NCI-H1417 (cell line): ENCODE measurements at places on chromosomes 16 and 17.

- no peak for DNase-seq
Observed at GRCh38 chr16:51211148-51211547, 60.1 kb upstream of the SALL1 start.

DNA sequence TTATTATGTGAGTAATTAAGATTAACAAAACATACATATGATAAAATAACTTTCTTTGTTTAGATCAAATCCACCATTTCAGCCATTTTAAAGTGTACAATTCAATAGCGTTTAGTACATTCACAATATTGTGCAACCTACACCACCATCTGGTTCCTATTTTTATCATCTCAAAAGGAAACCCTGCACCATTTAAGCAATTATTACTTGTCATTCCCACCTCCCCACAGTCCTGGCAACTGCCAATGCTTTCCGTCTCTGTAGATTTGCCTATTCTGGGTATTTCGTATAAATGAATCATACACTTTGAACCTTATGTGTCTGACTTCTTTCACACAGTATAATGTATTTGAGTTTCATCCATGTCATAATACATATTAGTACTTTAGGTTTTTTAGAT, 162.5 kb upstream of the CNTNAP4 start:
- no peak for DNase-seq

- DNase-seq = no peak
Observed at GRCh38 chr17:81285894-81286293, 9.2 kb downstream of the SLC38A10 start.

GRCh38 chr16:57823836-57824235, 21.5 kb upstream of the KIFC3 start:
- DNase-seq = no peak

GRCh38 chr17:39702901-39703893, 3.3 kb downstream of the ERBB2 start:
- DNase-seq = peak; percentile 10

GRCh38 chr17:81160306-81160705, 5.0 kb upstream of the PVALEF start:
- no peak for DNase-seq

DNA sequence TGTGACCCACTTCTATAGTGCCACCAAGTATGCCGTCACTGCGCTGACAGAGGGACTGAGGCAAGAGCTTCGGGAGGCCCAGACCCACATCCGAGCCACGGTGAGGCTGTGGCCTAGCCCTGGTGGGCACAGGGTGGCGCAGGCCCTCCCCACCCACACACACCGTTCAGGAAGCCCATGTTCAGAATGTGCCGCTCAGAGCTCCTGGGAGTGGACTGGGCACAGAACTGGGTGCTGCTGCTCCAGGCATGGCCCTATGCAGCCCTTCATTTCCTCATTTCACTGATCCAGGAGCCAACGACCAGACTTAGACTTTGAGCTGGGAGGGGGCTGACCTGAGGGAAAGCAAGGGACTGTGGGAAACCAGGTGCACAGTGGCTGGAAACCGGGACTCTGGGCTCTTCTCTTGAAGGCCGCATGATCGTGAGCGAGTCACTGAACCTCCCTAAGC, 2.4 kb upstream of the MRM1 start:
- no peak for DNase-seq

- no peak for DNase-seq
Observed at GRCh38 chr16:80938004-80938878, 68.4 kb downstream of the CMC2 start.

- no peak for DNase-seq
Observed at GRCh38 chr17:31299624-31300023, 2.6 kb upstream of the OMG start.

DNA sequence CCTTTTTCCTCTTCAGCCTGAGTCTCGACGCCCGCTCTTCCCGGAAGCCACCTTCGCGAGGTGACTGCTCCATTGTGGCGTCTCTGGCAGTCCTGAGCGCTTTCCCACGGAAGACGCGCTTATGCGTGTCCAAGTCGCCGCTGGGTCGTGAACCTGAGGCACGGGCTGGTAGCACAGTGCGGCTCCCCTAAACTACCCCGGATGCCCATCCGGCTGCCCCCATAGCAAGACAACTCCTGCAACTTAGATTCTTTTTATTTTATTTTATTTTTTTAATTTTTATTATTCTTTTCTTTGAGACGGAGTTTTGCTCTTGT, 2.1 kb upstream of the ESRP2 start:
- DNase-seq = no peak

- peak; percentile 62 for DNase-seq
Observed at GRCh38 chr16:28913946-28914724, 10.9 kb downstream of the RABEP2 start.

DNA sequence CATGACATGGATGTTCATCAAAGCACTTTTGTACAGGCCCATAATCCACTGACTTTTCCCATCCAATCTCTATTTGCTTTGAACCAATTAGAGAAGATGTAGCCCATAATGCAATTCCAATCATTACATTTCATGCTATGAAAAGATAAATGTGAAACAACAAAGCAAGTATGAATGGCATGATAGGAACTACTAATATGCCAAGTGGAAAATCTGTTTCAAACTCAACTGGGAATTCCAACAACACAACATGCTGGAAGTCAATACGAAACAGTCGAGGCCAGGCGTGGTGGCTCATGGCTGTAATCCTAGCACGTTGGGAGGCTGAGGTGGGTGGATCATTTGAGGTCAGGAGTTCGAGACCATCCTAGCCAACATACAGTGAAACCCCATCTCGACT, 39.6 kb upstream of the TMEM97 start:
- no peak for DNase-seq

DNA sequence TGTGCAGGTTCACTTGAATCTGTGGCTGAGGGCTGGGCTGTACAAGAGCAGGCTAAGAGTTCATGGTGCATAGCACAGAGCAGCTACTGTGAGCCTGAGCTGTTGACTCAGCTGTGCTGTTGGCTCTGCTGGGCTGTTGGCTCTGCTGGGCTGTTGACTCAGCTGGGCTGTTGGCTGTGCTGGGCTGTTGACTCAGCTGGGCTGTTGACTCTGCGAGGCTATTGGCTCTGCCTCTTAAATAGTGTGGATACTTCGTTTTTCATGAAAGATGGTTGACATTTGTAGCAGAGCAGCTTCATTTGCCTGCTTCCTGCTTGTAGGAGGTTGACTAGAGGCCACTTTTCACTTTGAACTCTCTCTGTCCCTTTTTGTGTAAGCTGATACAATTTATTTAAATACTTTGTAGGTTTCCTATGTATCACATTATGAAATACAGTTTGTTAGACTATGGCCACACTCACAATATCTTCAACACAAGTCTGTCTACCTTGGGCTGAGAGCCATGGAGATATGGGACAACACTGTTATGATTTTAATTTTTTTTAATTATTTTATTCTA, 40.3 kb upstream of the CCNF start:
- peak; percentile 40 for DNase-seq

GRCh38 chr16:1278477-1278876, 22.6 kb downstream of the TPSD1 start:
- peak; percentile 19 for DNase-seq

DNA sequence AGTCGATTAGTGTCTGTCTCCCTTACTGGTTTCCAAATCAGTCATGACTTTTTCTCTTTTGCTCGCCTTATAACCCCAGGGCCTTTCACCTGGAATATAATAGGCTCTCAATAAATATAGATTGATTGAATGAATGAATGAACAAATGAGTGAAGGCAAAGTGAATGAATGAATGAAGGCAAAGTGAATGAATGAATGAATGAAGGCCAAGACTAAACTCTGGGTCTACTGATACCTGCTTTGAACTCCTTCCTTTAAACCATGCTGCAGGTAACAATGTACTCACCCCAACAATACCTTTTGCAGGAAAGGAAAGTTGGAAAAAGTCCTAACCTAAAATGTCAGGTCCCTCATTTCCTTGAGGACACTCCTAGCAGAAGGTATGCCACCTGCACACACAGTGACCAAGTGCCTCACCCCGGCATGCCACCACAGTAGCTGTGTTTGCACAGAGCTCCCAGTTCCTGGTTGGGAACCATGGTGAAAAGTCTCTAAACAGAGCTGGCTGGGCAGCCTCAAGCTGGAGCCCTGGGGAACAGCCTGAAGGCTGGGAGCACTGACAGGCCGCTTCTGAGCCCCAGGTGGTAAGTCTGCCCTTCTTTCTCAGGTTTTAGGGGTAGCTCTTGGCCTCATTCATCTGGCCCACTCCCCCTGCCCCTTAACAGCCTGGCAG, 42.7 kb upstream of the ANKFN1 start:
- no peak for DNase-seq

DNA sequence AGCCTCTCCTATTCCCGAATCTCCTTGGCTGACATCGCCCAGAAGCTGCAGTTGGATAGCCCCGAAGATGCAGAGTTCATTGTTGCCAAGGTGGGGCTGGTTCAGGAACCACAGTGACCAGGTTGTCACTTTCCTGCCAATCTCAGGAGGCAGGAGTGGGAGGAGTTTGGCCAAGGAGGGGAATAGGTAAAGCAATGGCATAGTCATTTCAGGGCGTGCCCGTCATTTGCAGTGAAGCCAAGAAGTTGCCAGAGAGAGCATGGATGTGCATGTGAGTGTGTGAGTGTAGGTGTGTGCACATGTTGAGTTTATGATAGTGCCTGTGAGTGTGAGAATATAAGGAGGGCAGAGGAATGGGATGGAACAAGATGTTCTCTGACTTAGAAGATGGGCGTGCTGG, 14.8 kb downstream of the PSMD3 start:
- no peak for DNase-seq
